Cortex of kidney (tissue), 1 donor: ENCODE measurements at places on chromosomes 16 and 17.

- DNase-seq, result no peak
These were observed 58.2 kb downstream of the FTO start for GRCh38 chr16:53761962-53762703.

DNA sequence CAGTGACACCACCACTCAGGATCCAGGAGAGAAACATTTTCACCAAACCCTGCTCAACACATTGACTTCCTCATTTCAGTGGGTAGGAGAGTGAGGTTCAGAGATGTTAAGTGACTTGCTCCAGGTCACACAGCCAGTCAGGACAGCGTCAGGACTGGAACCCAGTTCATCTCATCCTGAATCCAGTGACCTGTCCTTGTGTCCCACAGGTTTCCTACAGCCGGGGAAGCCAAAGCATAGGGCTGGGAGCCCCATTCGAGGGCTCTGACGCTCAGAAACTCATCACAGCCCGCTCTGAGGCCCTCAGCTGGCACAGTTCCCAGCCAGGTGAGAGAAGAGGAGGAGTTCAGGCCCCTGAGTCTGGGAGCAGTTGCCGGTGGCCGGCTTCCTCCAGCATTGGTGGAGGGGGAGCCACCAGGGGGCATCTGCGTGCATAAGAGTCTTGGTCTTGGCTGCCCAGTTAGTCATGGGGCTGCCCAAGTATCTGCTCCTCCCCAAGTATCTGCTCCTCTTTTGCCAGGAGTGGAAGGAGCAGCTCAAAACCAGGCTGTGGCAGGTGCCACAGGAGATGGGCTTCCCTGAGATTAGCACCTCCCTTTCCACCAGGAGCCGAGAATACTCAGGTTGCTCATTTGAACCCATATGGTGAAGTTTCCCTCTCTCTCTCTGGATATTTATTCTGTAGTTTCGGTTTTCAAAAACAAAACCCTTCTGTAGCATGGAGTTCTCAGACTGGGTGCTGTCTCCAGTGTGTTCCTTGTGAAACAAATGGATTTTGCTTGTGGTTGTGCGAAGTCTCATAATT lies 56.0 kb downstream of the TNFRSF13B start:
- no peak for DNase-seq

- DNase-seq, result no peak
These were observed 39.2 kb downstream of the KNOP1 start for GRCh38 chr16:19678804-19679203.

- DNase-seq, result no peak
These were observed 14.5 kb upstream of the RNF222 start for GRCh38 chr17:8412089-8412488.

DNA sequence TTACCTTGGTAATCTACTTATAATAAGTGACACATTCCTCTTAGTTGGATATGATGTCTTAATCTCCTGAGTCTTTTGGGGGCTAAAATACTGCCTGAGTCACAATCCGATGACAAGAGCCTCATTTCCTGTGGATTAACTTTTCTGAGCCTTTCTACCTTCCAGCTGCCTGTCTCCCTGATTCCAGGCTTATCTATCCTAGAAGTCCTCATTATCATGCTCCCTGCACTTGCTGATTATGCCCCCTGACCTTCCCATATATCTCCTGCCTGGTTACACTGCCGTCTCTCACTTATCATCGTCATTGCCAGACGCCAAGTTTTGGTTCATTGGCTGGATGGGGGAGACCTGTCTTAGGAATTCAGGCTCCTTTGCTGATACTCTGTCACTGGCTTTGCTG lies 727.4 kb upstream of the CA10 start:
- DNase-seq, result no peak

GRCh38 chr17:76054112-76054476 lies 18.2 kb downstream of the SRP68 start:
- DNase-seq, result no peak

- DNase-seq, result no peak
These were observed 61.0 kb upstream of the RBL2 start for GRCh38 chr16:53372992-53373871.

DNA sequence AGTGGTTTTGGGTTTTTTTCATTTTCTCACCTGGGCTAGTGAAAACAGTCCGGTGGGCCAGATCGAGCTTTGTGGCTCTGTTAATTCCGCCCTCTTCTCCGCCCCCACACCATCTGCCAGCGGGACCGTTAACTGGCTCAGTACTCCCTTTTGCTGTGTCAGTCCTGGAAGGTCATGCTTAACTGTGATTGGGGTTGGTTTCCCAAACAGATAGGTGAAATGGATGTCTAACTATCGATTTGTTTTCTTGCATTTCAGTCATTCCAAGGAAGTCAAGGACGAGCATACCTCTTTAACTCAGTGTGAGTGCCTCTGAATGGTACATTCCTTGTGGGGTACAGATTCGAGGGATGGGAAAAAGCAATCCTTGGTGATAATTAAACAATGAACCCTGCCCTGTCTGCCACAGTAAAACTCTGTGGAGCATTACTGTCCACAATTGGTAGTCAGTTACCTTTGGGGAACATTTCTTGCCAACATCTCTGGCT lies 56.7 kb downstream of the YPEL2 start:
- DNase-seq, result no peak

- no peak for DNase-seq
These were observed 52.4 kb upstream of the CDH3 start for GRCh38 chr16:68592466-68593337.

GRCh38 chr17:77822302-77823030 lies 136.0 kb upstream of the TNRC6C start:
- DNase-seq, result no peak

DNA sequence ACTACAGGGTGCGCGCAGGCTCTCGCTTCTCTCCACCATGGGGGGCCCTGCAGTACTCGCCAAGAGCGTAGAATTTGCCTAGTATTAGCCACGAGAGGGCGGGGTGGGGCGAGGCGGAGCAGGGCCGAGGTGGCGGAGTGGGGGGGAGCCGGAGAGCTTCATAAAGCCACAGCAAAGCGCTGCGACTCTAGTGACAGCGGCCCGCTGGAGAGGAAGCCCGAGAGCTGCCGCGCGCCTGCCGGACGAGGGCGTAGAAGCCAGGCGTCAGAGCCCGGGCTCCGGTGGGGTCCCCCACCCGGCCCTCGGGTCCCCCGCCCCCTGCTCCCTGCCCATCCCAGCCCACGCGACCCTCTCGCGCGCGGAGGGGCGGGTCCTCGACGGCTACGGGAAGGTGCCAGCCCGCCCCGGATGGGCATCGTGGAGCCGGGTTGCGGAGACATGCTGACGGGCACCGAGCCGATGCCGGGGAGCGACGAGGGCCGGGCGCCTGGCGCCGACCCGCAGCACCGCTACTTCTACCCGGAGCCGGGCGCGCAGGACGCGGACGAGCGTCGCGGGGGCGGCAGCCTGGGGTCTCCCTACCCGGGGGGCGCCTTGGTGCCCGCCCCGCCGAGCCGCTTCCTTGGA lies at the start of gene TBX21:
Gene TBX21, plus strand, starts transcription at position 190 of the 627 bp plus-strand sequence. Its CDS starts 219 bp downstream, at position 409.
- no peak for DNase-seq

DNA sequence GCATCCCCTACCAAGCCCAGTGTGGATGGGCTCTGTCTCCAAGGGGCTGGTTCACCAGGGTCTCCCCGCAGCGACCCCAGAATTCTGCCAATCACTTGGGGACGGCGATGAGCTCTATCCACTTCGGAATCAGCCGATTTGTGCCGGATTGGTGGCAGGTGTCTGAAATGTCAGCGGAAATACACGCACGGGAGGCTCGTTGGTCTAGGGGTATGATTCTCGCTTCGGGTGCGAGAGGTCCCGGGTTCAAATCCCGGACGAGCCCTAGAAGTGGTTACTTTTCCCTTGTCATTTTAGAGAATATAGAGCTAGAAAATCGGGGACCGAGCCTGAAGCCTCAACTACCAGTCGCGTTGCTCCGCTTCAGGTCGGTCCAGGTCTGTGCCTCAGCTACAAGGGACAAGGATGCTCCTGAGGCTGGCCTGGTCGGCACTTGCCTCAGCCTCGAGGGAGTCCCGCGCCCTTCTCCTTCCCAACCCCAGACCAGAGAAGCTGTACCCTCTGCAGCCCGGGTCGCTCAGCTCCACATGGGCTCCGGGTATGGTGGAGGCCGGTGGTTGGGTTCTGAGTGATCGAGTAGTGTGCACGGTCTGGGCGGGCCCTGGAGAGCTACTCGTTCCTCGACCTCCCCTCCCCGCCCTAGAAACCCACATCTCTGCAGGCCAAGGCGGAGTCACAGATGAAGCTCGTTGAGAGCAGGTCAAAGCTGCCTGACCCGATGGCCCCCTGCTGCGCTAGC lies 16.0 kb upstream of the OR1F1 start:
- no peak for DNase-seq

DNA sequence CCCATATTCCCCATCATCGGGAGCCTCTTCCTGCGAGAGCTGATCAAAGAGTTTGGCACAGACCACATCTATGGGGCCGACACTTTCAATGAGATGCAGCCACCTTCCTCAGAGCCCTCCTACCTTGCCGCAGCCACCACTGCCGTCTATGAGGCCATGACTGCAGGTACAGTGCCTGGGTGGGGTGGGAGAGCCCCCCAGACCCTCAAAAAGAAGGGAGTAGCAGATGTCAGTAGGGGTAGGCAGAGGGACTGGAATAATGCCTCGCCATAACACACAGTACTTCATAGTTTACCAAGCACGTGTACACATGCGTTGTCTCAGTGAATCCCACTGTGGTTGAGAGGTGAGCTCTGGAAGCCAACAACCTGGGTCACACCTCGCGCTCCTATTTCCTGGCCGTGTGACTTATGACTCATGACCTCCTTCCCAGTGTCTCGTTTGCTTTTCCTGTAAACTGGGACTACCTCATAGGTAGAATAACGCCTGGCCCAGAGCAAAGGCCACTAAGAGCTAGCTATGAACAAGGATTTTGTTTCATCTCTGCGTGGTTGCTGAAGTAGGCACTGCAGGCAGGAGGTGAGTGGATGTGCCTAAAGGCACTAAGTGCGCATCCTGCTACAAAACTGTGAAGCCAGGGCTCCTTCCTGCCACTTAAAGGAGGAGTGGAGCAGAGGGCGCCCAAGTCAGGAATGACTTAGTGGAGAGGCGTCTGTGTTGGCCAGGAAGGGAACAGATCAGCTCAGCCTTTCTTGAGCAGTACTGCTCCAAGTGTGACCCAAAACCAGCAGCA lies 5.2 kb downstream of the NAGLU start:
- no peak for DNase-seq

- no peak for DNase-seq
These were observed 22.9 kb downstream of the RBFOX3 start for GRCh38 chr17:79587945-79588344.

GRCh38 chr17:37648555-37648954 lies 5.3 kb upstream of the DDX52 start:
- DNase-seq, result no peak

DNA sequence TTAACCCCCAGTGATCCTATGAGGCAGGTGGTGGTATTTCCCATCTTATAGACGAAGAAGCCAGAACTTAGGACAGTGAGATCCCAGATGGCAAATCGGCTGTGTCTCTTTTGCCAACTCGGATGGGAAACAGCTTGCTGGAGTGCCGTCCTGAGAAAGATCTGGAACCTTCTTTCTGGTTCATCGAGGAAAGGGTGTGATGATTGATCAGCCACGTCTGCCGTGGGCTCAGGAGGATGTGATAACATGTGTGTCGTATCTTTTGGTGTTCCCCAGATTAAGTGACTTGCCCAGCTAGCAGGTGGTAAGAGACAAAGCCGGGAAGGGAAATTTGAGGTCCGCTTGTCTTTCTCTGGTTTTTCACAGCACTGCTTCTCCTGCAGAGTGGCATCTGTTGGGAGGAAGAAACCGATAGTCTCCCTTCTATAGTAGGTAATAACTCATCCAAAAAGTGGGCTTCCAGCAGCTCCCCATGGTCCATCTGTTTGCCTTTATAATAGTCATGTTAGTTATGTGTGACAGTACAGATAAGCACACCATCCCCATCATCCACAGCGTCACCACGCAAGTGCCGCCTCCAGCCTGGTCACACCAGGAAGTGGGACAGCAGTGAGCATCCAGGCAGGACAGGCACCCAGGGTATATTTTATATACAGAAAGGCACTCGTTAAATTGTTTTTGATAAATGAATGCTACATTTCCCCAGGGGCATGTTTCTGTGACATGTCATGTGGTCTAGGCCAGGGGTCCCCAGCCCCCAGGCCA lies 175.5 kb downstream of the KATNIP start:
- DNase-seq, result no peak

DNA sequence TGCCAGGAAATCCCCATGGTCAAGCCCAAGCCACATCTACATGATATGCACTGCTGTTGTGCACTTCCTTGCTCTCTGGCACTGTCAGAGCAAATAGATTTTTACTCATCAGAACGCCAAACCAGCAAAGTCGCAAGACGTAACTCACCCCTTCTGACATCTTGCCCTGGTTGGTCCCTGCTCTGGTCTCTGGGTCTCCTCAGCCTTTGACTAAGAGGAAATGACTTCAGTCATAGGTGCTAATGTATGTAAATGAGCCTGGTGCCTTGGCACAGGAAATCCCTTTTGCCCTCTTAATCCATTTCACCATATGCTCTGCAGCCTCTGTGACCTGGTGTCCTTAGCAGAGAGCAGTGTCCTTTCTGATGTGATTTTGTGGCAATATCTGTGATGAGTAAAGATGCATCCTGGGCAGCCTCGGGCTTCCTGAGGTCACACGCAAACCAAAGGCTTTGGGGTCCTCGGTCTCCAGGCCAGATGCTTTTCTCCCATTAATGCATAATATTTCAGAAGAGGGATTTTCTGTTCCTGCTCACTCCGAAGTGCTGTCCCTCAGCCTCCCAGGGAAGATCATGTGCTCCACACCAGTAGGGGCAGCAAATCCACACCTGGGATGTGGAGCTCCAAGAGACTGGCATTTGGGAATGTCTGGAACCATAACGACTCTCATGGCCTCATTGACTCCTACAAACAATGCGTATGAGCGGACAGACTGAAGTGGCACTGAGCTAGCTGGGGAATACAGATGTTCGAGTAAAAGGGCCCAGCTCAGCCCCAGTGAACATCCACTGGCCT lies 66.9 kb downstream of the GP2 start:
- no peak for DNase-seq

- DNase-seq, result no peak
These were observed at the start of gene C17orf78 for GRCh38 chr17:37375706-37376105. TSS of gene C17orf78 (plus strand) at chr17:37375985. CDS start at chr17:37376093, 108 bp downstream.

GRCh38 chr16:11670171-11671131 lies 2.2 kb downstream of the SNN start:
- no peak for DNase-seq

DNA sequence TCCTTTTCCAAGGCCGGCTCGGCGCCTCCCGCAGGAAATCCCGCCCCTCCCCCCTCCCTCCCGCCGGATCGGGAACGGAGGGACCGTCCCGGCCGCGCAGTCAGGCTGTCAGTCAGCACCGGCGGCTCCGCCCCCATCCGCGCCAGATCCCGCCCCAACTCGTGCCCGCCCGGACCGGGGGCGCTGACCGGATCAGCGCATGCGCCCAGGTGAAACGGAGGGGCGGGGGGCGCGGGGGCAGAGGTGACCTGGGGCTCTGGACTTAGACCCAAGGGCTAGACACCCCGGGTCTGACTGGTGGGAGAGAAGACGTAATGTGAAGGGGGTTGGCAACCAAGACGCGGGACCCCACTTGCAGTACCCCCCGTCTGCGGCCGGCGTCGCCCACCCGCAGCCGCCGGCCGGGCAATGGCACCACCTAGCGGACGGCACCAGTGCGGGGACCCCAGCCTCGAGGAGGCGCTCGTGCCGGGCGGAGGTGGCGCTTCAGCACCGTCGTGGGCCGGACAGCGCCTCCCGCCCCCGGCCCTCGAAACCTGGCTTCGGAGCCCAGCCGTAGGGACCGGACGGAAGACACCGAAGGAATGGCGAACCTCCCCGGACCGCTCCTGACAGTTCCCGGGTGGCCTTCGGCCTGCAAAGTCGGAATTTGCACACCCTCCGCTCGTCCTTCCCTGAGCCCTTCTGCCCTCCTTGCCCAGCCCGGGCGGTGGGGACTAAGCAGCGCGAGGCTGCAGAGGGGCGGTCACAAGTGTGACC lies at the start of gene CASKIN2:
Gene CASKIN2, minus strand, starts transcription at position 42 of the 759 bp plus-strand sequence. CDS start 1,733 bp downstream, outside the sequence.
- DNase-seq, result no peak
